Right renal cortex interstitium (tissue), 3 donors: ENCODE measurements at places on chromosomes 1 and 21. TPM values are rescaled to one million over a fixed set of nuclear protein-coding genes. Genes with fewer than 3 reads are reported as not detected.

- DNase-seq, result no peak
Observed at GRCh38 chr1:94989398-94989797, 62.5 kb upstream of the CNN3 start.

GRCh38 chr1:154178013-154178412, 13.9 kb downstream of the TPM3 start:
- DNase-seq, result no peak

DNA sequence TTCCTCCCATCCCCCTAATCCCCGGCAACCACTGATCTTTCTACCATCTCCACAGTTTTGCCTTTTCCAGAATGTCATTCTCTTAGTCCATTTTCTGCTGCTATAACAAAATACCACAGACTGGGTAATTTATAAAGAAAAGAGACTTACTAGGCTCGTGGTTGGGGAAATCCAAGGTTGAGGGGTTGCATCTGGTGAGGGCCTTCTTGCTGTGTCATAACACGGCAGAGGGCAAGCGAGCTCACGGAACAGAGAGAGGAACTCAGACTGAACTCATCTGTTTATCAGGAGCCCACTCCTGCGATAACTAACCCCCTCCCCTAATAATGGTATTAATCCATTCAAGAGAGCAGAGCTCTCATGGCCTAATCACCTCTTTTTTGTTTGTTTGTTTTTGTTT, 52.0 kb downstream of the RUNX3 start:
- DNase-seq, result no peak

DNA sequence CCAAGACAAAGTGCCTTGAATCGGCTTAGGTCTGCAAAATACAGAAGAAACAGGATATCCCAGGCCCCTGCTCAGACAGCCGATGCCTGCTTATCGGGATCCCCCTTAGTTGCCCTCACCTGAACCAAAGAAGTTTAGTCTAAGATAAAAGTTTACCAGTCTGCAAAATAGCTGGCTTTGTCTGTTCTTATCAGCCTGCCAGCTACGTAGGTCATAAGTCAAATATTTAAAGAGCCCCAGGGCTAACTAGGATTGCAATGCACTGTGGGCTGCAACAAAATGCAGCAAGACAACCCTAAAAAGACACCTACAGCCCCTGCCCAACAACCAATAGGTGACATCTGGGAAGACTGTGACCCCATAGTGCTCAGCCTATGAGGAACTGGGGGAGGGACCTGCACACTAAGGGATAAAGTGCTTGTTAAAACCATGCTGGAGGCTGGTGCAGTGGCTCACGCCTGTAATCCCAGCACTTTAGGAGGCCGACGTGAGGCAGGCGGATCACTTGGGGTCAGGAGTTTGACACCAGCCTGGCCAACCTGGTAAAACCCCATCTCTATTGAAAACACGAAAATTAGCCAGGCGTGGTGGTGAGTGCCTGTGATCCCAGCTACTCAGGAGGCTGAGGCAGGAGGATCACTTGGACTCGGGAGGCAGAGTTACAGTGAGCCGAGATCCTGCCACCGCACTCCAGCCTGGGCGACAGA, 27.4 kb downstream of the LRRC3 start:
- no peak for DNase-seq

- no peak for DNase-seq
Observed at GRCh38 chr1:34976384-34977209, 8.6 kb downstream of the TMEM35B start.

PNRC2 gene
- polyA plus RNA-seq, result 259 TPM

OR10J1 gene
- polyA plus RNA-seq, result 0.07 TPM

TMEM125 gene
- polyA plus RNA-seq, result 13.6 TPM

GRCh38 chr1:35046730-35047129, 15.0 kb upstream of the ZMYM6 start:
- DNase-seq, result no peak
